ENCODE measurements at places on chromosomes 5 and 9.

- peak; percentile 14 for DNase-seq
These were observed 145.8 kb upstream of the MEF2C start for GRCh38 chr5:89028595-89029285.

DNA sequence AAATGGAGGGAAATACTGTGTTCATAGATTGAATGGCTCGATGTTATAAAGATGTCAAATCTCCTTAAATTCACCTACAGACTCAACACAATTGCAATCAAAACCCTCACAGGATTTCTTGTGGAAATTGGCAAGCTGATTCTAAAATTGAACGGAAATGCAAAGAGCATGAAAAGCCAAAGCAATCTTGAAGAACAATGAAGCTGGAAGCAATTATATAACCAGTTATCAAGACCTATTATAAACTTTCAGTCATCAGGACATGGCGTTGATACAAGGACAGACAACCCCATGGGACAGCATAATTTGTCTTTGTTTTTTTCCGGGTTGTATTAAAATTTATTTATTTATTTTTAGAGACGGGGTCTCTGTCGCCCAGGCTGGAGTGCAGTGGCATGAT is 53.5 kb upstream of the OTULINL start:
- no peak for DNase-seq

GRCh38 chr5:56282951-56283350 is 49.8 kb upstream of the ANKRD55 start:
- DNase-seq = no peak

DNA sequence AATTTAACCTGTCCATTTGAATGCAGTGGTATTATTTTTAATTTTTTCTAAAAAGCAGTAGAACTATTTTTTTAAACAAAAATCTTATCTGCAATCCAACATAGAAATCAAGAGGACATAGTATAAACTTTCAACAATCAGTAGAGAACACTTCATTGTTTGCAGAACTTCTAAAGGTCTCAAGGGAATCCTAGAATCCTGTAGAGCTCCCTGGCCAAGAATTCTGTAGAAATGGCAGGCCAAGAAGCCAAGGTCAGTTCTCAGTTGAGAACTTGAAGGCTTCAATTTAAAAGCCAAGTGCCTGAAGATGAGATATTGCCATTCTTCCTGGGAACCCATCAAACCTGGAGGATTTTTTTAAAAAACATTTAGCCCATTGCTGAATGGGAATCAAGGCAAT is 199.2 kb upstream of the KLF4 start:
- peak; percentile 65 for DNase-seq

GRCh38 chr5:83740741-83741140 is 20.1 kb upstream of the HAPLN1 start:
- no peak for DNase-seq

DNA sequence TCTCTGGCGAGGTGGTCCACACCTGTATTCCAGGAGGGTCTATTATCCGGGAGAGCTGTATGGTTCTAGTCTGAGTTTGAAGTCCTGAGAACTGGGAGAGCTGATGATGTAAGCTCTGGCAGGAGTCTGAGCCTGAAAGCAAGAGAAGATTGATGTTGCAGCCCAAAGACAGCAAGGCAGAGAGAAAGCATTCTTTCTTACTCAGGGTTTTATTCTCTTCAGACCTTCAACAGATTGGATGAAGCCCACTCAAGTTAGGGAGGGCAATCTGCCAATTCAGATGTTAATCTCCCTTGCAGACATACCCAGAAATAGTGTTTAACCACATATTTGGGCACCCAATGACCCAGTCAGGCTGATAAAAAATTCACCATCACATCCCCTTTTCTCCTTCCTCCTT is 159.1 kb downstream of the CCDC171 start:
- DNase-seq = no peak

GRCh38 chr9:27395484-27395921 is 98.6 kb upstream of the EQTN start:
- DNase-seq = peak; percentile 5

- DNase-seq = peak; percentile 24
These were observed 273.2 kb upstream of the TARS1 start for GRCh38 chr5:33167541-33167940.

DNA sequence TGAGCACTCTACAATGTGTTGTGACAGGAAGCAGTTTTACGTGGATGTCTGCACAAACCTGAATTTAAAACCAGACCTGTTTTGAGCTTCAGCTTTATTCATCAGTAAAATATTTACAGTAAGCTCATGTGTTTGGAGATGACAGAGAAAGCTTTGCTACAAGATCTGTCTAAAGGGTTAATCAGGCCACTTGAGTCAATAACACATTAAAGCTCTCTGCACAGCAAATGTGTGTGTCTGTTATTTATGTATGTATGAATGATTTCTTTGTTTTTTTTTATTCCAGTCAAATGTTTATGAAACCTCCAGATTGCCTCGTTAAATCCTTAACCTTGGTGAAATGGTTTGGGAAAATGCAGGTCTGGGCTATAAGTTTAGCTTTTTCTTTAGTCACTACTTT is 77.3 kb upstream of the SREK1 start:
- DNase-seq = no peak

DNA sequence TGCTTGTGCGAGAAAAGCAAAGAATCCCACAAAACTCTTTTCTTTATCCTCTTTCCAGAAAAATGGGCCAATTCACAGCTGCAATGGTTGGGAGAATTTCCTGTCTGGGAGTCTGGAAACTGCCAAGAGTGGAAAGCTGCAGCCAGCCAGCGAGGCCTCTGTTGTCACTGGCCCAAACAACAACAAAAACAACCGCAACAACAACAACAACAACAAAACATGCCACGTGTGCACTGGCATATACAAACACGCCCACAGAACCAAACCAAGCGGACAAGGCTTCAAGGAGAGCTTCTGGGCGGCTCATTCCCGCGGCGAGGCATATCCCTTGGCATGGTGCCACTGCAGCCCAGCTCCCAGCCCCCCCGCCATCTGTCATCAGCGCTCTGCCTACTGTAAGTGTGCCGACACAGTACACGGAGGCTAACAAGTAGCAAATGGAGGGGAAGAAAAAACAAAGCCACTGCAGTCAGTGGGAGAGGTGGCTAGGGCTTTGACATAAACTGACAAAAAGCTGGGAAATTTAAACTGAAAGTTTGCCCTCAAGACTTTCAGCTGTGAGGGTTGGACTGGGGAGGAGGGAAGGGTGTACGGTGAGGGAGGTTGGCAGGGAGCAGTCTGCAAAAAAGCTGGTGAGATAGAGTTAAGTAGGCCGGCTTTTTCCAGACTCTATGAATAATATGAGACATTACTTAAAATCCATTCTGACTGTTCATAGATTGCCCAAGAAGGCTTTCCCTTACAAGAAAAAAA is 165.0 kb upstream of the ZNF462 start:
- DNase-seq = peak; percentile 87

DNA sequence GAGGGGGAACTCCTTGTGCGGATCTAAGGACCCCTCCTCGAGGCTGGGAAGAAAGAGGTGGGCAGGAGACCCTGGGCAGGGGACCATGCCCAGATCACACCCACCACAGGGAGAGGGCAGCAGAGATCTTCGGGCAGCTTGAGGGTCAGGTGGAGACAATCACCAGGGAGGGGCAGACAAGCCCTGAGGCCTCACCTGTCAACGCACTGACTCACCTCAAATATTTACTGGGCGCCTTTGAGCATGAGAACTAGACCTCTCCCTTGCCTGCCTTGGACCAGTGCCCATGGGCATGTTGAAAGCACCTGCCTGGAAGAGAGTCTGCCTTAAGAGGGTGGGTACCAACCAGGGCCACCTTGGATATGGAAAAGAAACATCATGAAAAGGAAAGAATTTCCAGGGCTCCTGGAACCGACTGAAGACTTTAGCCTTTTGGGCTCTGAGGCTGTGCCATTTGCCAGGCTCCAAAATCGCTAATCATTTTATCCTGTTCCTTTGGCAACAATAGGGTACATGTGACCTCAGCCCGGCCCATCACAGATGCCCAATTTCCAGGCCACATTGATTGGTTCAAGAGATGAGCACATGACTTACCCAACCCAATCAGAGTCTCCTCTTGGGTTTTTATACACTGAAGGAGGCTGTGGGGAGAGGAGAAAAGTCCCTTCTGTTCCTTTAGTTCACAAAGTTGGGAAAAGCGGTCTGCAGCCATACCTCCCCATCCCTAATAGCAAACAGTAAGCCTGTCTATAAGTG is 10.4 kb upstream of the SPINK4 start:
- no peak for DNase-seq

- DNase-seq = no peak
These were observed 111.0 kb upstream of the RAI14 start for GRCh38 chr5:34545164-34545563.

GRCh38 chr5:155381654-155382053 is 368.1 kb downstream of the KIF4B start:
- no peak for DNase-seq

DNA sequence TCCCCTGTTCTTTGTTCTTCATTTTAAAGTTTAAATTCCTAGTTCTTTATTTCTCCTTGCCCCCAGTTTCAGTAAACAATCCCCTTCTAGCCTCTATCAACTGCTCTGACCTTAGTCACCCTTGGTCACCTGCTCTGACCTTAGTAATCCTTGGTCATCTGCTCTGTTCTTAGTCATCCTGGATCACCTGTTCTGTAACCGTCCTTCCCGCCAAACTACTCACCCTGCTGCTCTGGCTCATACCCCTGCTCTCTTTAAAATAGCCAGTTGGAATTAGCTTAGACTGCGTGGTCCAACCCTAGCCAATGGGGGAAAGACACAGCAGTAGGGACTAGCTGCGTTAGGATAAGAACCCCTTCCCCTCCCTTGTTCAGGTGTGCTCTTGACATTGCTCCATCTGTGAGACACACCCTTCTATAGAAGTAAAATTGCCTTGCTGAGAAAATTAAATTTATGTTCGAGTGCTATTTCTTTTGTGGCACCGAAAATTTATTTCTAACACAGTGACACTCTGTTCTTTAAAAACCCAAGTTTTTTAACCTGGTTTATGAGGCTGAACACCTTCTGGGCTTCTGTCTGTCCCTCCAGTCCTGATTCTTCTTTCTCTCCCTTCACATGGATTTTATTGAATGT is 3.8 kb downstream of the PRRC1 start:
- DNase-seq = no peak

DNA sequence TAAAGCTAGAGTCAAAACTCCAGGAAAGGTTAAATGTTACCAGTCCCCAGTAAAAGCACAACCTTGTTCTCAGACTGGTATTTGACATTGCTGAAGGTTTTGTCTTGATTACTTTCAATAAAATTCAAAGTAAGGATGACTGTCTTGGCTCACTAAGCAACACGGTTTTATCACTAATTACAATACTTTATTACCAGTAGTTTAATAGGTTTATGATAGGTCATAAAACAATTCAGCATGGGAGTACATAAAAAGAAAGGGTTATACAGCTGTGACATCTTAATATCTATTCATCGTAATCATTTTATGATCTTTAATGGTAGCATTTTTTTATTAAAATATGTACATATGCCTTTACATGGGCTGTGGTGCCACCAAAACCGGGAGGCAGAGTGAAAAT is 370.7 kb upstream of the IRX2 start:
- DNase-seq = no peak

- DNase-seq = peak; percentile 73
These were observed 405.4 kb upstream of the ACTBL2 start for GRCh38 chr5:57887851-57888621.

DNA sequence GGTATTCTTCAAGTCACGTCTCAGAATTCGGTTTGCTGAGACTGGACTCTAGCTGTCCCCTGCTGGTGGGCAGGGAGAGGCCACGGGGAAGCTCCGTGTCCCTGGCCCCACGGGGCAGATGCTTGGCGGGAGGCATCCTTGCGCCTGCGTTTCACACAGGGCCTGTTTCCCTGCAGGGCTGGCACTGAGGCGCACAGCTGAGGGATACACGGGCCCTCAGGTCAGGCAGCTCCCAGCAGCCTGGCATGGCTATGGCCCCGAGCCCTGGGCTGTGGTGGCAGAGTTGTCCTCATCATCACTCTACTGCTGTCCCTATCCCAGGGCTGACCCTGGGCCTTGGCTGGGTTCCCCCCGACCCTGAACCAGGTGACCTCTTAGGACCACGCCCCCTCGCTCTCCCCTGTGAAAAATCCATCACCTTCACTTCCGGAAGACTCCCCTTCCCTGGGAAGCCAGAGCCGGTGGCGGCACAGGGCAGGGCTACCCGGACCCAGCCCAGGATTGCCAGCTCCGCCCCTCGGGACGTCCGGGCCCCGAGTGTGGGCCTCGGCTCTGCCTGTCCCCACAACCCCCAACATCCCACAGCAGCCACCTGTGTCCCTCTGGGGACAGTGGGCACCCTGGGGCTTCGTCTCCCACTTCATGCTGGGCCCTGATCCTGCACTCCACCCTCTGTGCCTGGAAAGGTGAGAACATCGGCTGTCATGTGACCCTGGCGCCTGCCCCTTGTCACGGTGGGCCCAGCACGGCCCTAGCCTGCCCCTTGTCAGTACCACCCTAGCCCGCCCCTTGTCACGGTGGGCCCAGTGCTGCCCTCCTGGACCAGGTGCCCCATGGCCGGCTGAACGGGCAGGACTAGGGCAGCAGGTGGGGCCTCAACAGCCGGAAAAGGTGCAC is 5.0 kb downstream of the DPP7 start:
- no peak for DNase-seq

DNA sequence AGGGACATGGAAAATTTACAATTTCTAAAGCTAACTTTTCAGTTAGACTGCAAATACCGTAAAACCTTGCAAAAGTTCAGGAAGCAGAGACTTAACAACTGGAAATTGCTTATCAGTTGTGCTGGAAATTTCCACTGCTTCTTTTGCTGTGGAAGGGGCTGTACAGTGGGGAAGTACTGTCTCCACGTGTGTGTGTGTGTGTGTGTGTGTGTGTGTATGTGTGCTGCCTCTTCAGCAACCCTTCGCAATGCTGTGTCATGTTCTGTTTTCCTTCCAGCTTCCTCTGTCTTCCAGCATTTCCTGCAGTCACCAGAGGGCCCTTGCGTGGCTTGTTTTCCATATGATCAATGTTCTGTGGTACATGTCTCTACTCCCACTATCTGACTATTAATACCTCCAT is 87.5 kb upstream of the RANBP3L start:
- DNase-seq = peak; percentile 61

- DNase-seq = no peak
These were observed 364.1 kb downstream of the BRINP1 start for GRCh38 chr9:119005162-119005561.

DNA sequence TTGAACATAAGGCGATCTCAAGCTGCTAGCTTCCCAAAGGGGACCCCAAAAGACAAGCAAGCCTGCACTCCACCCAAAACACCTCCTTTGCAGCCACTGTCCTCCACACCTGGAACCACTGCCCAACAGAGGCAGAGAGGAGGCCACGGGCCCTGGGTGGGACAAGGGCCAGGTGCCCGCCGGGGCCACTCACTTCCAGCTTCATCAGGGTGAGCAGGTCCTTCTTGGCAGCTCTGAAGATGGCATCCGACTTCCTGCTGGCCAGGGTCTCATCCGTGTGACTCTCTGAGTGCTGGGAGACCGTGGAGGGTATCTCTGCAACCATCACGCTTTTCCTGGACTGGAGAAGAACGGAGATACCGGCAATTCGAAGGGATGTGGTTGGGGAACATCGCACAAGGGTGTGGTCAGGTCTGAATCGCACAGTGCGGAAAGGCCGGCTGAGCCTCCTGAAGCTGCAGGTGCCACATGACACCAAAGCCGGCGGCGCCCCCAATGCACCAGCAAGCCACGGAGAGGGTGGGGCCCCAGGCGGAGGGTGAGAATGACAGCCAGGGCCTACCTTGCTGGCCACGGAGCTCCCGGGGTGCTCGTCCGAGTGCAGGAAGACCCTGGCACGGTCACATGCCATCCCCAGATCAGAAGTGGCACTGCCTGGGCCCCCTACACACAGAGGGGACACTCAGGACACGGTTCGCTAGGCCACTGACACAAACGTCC is 44.6 kb downstream of the PNPLA7 start:
- DNase-seq = no peak
